ENCODE measurements at places on chromosomes 16 and 17.
A peak's percentile ranks its signal among the peaks of the same experiment; 100 is the strongest.

GRCh38 chr16:89365044-89365467, 125.3 kb downstream of the ANKRD11 start:
- DNase-seq = peak; percentile 64

- DNase-seq = peak; percentile 81
Measured at GRCh38 chr17:17435323-17435722, 41.5 kb upstream of the MED9 start.

DNA sequence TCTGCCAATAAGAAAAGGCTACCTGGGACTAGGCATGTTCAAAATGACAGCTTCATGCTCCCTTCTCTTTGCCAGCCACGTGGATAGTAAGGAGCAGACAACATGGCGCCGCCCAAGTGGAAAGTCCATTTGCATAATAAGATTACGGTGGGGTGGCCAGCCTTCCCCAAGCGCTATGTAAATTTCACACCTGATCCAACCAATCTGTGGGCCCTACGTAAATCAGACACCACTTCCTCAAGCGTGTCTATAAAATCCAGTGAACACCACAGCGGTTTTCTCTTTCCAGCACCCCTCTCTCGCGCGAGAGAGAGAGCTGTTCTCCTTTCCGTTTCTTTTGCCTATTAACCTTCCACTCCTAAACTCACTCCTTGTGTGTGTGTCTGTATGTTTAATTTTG, 140.3 kb upstream of the ERCC4 start:
- DNase-seq = no peak

- DNase-seq = no peak
Measured at GRCh38 chr17:69954241-69954925, 120.6 kb upstream of the KCNJ16 start.

GRCh38 chr17:60600490-60601446, 775 bp downstream of the PPM1D start:
- peak; percentile 55 for DNase-seq

DNA sequence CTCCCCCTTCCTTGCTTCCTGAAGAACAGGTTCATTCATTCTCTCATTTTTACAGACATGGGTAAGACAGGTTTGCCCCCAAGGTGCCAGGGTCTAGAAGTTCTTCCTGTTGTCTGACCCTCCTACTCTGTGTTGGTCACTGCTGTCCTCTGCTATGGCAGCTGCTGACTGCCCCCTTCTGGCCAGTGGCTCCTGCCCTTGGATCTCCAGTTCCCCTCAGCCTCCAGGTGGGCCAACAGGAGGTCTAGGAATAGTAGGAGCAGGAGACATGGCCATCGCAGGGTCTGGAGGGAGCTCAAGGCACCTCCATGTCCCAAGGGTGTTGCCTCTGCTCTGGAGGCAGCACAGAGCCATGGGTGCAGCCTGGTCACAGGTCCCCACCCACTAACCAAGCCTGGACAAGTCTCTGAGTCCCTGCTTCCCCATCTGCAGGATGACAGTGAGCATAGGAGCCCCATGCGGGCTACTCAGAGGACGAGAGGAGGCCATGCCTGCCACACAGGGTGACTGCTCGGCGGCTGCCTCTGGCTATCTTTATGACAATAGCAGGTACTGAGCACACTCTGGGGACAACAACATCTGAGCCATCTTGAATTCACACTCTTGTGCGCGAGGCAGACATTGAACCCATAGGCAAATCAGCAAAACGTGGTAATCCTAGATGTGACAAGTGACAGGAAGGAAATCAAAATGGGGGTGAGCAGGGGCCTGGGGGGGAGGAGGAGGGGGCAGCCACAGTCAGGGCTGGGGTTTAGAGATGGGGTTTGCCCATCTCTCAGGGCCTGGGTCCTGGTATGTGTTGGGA, 27.0 kb upstream of the NXPH3 start:
- DNase-seq = no peak

GRCh38 chr16:53092284-53092683, 37.5 kb downstream of the CHD9 start:
- DNase-seq = no peak

- no peak for DNase-seq
Measured at GRCh38 chr17:65696739-65697394, 135.4 kb upstream of the AXIN2 start.

DNA sequence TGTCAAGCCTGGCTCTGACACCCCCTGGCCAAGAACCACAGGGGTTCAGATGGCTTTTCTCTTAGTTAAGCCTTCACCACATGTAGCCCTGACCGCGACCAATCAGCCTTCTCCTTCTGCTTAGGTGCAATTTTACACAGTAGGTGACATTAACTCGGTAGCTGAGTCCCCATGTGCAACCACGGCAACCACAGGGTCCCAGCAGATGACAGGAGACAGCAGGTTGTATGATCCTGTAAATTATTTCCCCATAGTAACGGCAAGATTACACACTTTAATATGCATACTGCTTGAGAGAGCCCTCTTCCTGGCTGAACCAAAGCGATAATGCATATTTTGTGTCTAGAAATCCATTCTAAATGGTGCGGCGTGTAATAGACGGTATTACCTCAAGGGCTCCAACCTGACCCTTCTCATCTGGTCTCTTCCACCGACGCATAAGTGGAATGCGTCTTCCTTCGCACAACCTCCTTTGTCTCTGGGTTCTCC, 458.7 kb upstream of the ZFHX3 start:
- no peak for DNase-seq

DNA sequence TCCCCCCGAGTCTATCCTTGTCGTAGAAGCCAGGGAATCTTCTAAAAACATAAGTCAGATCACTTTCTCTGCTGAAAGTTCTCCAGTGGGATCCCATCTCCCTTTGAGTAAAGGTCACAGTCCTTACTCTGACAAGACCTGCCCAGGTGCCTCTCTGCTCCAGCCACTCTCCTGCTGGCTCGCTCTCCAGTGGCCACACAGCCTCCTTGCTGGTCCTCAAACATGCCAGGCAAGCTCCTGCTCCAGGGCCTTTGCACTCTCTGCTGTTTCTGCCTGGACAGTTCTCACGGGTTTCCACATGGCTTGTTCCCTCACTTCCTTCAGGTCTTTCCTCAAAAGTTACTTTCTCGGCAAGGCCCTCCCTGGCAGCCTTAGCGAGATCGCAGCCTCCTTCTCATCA, 3.4 kb downstream of the B9D1 start:
- no peak for DNase-seq

DNA sequence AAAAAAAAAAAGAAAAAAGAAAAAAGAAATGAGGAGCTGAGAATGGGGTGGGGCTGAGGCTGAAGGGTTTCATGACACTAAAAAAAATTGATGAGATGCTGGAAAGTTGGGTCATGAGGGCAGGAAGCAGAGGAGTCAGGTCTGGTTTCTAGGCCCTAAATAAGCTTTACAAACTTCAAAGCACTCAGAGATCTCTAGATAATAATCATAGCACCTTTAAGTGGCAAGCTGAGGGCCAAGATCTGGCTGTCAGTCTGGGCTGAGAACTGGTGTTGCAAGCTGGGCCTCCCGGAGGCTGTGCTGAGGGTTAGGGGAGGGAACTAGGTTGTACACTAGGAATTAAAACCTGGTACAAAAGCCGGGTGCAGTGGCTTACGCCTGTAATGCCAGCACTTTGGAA, 6.4 kb downstream of the ZNF764 start:
- DNase-seq = no peak

Measured in GM04503 (cell line).